Right renal pelvis (tissue), 4 donors: ENCODE measurements at places on chromosomes 7 and 10.

- DNase-seq = no peak
Measured at GRCh38 chr7:22182149-22182548, 174.8 kb downstream of the RAPGEF5 start.

DNA sequence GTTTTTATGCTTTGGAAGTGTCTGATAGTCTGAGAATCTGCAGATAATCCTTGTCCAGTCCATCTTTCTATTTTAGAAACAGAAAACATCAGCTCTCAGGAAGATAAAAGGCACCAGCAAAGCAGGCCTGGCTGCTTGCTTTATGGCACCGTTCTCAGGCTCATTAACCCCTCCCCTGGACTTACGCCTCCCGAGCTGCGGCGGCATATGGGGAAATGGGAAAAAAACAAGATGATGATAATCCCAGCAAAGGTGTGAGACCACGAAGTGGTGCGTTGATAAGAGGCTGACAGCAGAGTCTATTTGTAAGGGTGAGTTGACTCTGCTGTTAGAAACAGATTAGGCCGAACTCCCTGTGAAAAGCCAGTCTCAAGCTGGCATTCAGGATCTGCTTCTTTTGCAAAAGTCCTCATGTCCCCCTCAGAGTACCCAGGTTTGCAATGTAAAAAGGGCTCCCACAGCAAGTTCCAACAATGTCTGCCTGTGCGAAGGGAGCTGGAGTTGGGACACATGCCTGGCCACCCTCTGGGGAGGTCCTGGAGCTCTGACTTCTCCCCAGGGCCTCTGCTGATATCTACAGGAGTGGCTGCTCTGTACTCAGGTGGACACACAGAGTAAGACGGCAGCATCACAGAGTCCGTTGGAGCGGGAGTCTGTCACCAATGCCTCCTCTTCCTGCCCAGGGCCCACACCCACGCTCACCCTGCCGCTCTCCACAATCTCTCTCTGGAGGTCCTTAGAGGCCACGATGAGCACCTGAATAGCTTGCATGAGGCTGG lies 54.3 kb downstream of the SPDYE5 start:
- no peak for DNase-seq

DNA sequence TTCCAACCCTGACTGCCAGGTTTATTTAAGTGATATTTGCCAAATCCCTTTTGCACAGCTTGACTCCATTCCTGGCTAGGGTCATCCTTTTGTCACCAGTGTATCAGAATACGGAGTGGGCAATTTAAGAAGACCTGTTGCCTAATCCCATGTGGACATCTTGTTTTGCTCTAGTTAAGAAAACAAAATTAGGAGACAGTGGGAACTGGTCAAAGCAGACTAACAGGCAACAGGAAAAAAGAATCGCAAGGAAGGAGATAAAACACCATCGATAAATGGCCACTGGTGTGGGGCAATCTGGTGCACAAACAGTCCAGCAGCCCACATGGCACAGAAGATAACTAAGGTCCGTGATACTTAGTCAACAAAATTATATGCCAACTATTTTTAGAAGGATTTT lies 21.4 kb downstream of the KDM7A start:
- no peak for DNase-seq

DNA sequence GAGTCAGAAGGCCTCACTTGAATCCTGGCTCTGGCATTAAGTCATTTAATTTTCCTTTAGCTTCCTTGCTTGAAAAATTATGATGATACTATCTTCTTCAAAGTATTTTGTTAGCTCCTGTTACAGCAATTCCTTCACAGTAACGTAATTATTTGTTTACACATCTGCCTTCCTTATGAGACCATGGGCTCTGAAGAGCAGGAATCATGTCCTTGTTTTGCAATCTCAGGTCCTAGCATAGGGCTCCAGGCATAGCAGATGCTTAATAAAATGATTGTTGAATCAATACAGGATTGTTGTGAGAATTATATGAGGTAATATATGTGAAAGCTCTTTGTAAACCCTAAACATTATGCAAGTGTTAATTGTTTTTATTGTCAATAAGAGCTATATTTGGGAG lies 25.5 kb downstream of the KLHDC10 start:
- no peak for DNase-seq

DNA sequence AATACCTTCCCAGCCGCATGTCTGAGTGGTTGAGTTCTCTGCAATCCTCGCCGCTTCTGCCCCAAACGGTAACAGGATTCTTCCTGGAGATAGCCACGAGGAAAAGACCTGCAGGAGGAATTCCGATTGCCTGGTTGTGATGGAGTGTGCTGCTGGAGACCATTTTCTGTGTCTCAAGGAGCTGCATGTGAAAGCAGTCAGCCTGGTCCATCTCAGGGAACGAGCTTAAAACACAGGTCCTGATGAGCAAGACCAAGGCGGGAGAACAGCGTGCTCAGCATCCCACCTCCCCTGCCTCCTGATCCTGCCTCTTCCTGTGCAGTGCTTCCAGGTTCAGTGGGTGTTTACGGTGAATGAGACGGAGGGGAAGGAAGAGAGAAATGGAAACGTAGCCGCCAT lies 26.5 kb downstream of the VIPR2 start:
- no peak for DNase-seq

GRCh38 chr7:2800931-2801688 lies 43.0 kb downstream of the GNA12 start:
- DNase-seq = no peak

DNA sequence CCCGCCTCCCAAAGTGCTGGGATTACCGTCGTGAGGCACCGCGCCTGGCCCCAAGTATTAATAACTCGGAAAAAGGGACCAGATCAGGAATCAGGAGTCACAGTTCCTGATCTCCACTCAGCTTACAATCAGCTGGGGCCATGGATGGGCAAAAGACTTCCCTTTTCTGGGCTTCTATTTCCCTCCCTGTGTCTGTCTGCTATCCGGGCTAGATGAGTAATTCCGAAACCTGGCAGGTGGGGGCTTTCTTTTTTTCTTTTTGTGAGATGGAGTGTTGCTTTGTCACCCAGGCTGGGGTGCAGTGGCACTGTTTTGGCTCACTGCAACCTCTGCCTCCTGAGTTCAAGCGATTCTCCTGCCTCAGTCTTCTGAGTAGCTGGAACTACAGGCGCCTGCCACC lies 11.6 kb downstream of the RPS24 start:
- DNase-seq = no peak

DNA sequence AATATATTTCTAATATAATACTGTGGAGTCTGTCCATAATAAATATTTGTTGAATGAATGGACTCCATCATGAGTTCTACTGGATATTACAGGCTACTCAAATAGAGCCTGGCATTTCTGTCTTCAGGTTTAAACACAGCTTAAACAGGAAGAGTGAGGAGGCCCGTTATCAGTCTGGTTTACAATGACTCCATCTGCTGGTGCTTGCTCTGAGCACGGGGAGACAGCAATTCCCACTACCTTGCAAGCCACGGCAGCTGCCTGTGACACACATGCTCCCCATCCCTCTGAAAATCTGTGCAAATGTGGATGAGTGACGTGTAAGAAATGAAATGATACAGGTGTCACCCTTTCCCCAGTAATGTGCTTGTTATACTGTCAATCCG lies 293.5 kb upstream of the IMMP2L start:
- DNase-seq = no peak

GRCh38 chr7:121941830-121942229 lies 68.9 kb downstream of the PTPRZ1 start:
- DNase-seq = no peak

GRCh38 chr7:13105209-13105608 lies 417.8 kb downstream of the ARL4A start:
- DNase-seq = no peak

GRCh38 chr10:73205890-73206289 lies 38.0 kb downstream of the FAM149B1 start:
- DNase-seq = no peak

DNA sequence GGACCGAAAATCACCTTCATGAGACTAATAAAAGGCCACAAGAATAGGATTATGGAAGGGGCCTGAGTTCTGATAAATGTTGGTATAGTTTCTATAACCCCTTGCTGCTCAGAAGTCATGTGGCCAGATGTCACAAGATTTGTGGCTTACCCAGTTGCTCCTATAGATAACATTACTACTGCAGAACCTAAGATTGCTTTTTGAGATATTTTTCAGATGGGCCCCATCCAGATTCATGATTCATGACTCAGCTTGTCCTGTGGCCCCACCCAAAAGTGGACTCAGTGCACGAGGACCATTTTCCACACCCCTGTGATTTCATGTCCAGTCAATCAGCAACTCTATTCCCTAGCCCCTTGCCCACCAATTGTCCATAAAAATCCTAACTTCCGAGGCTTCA lies 209.0 kb downstream of the ACTR3B start:
- DNase-seq = no peak

GRCh38 chr7:150942001-150942590 lies 36.0 kb downstream of the KCNH2 start:
- DNase-seq = no peak

GRCh38 chr7:131151034-131151433 lies 176.6 kb upstream of the MKLN1 start:
- DNase-seq = no peak

GRCh38 chr10:2979306-2979705 lies 88.0 kb upstream of the PFKP start:
- no peak for DNase-seq

DNA sequence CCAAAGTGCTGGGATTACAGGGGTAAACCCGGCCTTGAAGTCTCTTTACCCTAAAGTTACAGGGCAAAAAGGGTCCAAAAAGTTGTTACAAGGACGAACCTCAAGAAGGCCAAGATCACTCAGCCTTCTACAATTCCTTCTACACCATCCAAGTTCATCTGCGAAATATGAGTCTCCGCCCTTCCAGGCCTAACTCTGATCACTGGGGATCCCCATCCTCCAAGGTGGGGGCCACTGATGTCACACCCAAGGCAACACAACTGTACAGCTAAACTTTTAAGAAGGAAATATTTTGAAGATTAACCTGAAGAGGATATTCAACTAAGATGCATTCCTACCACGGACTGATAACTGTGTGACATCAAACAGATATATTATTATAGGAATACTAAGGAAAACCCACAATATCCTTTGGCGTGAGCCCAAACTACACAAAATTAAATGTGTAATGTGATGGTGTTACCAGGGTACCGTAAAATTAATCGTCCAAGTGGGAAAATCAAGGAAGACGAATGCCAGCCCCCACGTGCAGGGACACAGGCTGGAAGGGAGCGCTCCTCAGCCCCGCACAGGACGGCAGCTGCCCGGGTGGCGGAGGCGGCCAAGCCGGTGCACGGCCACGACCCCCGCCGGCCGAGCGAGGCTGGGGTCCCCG lies 1.0 kb downstream of the PAXIP1 start:
- DNase-seq = no peak

DNA sequence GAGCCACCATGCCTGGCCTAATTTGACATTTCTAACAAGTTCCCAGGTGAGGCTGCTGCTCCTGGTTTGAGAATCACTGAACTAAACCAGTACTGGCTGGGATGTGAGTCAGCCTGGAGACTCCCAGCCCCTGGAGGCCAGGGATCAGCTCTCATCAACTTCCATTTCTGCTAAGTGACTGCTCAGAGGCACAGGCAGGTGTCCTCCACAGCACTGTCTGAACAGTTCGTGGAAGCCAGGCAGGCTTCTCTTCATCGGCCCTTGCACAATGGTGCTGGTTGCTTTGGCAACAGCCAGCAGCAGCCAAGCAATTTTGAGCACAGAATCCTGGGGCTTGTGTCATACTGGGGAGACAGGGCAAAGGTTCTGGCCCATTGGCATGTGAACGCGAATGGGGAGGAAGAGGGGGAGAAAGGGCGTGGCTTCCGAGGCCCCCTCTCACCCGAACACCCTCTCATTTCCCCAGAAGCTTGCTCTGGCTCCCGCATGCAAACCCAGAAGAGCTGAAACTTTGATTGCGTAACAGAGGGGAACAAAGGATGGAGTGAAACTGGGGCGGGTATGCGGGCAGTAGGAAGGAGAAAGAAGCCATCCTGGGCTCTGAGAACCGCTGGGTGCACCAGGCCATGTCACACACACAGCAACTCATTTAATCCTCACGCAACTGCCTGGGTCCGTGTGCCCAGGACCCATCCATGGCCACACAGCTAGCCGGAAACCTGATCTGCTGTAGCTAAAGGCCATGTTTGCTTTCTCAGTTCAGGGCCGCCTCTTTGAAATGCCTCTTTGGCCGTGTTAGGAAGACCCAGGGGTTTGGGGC lies 9.0 kb upstream of the POR start:
- DNase-seq = no peak

- peak; percentile 23 for DNase-seq
Measured at GRCh38 chr10:121956111-121957061, 18.6 kb downstream of the NSMCE4A start.

- DNase-seq = no peak
Measured at GRCh38 chr10:3936422-3937040, 151.5 kb upstream of the KLF6 start.

- no peak for DNase-seq
Measured at GRCh38 chr7:117231047-117231359, 91.9 kb downstream of the WNT2 start.

DNA sequence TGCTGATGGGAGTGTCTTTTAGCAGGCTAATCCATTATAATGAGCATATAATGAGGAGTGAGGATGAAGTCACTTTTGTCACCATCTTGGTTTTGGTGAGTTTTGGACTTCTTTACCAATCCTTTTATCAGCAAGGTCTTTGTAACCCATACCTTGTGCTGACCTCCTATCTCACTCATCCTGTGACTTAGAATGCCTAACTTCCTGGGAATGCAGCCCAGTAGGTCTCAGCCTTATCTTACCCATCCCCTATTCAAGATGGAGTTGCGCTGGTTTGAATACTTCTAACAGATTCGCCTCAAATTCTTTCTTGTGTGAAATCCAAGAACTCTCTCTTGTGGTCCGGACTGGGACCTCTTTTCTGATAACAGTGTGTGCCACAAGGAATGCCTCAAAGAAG lies 253.1 kb upstream of the CACNA2D1 start:
- DNase-seq = no peak

DNA sequence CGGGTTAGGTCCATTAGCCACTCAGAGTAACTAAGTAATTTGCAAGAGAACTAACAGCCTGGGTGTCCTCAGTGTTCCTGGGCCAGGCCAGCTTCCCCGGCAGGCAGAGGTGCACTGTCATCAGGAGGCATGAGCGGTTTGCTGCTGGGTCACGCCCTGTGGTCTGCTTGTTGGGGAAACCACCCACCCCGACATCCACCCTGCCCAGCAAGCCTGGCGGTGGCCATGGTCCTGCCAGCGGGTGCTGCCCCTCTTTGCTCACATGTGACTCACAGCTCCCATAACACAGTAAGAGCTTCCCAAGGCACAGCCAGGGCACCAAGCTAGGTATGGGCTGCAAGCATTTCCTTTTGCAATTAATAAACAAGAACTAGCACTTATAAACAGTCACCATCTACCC lies 75.9 kb downstream of the RGS10 start:
- no peak for DNase-seq

GRCh38 chr7:45084336-45084735 lies 4.4 kb downstream of the NACAD start:
- DNase-seq = no peak
